ENCODE measurements at places on chromosomes 2 and 18.
A peak's percentile ranks its signal among the peaks of the same experiment; 100 is the strongest.

GRCh38 chr18:31402026-31402373, 25.4 kb downstream of the DSG4 start:
- DNase-seq, result no peak

DNA sequence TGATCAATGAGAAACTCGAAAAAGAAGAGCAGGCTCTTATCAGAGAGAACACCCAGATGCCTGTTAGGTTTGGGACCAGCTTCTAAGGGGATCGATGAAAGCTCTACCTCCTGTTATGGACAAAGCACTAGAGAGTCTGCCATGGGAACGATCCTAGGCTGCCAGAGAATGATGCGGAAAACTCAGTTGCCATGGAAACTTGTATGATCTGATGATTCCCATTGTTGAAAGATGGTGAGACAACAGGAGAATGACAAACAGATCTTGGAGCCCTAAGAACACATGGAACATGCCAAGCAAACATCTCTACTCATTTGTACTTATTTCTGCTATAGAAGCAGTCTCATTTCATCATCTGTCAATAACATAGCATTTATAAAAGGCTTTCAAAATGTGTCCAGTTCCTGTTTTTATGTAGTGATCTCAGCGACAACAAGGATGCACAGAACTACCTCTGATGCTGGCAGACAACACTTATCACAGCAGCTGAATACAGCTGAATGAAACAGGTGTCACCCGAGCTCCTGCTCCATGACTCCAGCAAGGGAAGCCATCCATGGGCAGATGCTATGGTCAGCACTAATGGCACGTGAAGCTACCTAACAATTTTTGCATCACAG, 59.6 kb downstream of the NCKAP5 start:
- no peak for DNase-seq

- DNase-seq, result no peak
Measured at GRCh38 chr2:8848328-8849100, 11.1 kb upstream of the KIDINS220 start.

DNA sequence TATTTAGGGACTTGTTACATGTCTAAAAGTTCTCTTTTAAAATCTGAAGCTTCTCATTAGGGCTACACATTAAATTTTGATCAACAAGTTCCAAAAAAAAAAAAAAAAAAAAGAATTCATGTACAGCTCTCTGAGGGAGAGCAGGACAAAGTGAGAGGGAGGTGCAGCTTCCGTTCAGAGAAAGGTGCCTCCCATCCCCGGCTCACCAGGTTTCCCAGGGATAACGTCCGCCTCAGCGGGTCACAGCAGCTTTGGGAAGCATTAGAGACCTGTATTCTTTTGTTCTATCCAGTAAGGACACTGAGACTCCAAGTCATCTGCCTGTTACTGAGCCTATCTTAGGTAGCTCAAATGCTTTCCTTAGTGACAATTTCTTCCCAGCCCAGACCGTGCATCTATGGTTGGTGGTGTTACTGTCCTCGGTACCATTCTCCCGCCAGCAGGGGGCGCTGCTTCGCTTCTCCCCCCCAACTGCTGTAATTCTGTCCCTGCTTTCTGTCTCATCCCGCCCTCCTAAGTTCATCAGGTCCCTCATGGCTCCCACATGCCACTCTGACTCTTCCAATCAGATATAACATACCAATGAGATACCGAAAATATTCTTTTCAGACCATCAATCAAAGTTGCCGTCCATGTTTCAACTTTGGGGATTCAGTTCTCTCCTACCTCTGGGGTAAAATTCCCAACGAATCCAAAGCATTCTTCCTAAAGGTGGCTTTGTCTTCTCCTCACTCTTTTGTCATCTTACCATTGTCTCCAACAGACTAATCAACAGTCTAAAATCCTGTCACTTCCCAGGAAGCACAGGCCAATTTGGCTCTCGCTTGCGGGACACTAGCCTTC, 466.5 kb downstream of the METTL4 start:
- peak; percentile 62 for DNase-seq

GRCh38 chr2:85066874-85067351, 66.3 kb upstream of the TCF7L1 start:
- DNase-seq, result peak; percentile 47

- no peak for DNase-seq
Measured at GRCh38 chr2:20593072-20594034, 57.5 kb downstream of the HS1BP3 start.

- DNase-seq, result no peak
Measured at GRCh38 chr18:62767836-62768557, 52.7 kb downstream of the PHLPP1 start.

GRCh38 chr2:135844301-135844895, 7.4 kb upstream of the LCT start:
- no peak for DNase-seq

DNA sequence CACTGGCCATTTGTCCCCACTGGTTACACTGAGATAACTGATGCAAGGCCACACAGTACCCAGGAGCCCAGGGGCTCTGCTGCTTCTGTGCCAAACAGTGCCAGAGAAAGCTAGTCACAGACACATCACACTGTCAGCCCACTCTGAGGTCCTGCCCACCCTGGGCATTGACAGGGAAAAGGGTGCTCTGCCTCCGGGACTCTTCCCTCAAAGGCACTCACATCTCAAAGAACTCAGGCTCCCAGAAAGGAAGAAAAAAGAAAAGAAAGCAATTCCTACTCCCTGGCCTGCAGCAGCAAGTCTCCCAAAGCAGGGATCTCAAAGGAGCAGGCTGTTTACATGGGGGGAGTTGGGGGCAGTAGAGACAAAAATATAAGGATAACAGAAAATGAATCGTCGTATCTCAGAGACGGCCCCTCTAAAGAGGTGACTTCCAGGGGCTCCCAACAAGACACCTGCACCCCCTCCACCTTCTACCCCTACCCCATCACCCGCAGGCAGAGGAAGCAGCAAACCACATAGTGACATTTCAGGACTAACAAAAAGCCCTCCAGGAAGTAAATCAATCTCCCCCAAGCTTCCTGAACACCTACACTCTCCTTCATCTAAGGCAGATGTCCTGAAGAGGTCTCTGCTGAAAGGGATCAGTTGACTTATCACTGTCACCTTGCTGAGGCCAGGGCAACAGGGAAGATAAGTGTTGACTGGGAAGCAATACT, 247.6 kb downstream of the TNS1 start:
- no peak for DNase-seq

DNA sequence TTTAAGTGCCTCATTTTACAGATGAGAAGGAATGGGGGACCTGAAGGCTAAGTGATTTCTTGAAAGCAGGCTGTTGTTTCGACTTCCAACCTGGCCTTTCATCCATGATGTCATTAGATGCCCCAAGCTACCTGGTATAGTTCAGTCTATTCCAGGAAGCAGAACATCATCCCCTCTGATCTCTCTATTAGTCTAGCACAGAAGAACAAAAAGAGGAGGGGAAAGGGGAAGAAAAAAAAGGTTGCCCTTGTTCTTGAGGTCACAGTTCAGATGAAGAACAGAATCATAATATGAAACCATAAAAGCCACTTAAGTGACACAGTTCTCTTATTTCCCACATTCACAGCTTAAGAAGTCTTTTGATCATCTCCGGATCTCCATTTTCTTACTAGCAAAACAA, 386.2 kb upstream of the HNRNPA3 start:
- no peak for DNase-seq
